ENCODE measurements at places on chromosomes 3 and 15.

GRCh38 chr3:123488645-123489347 lies 39.9 kb upstream of the ADCY5 start:
- DNase-seq = no peak

- DNase-seq = no peak
These were observed 134.1 kb upstream of the ARPP21 start for GRCh38 chr3:35505181-35505580.

- no peak for DNase-seq
These were observed 1.9 kb downstream of the TMIE start for GRCh38 chr3:46703013-46703520.

GRCh38 chr3:185846037-185846436 lies 21.2 kb upstream of the IGF2BP2 start:
- DNase-seq = peak; percentile 10

GRCh38 chr3:78497021-78497420 lies 1270.8 kb downstream of the ROBO1 start:
- DNase-seq = no peak

DNA sequence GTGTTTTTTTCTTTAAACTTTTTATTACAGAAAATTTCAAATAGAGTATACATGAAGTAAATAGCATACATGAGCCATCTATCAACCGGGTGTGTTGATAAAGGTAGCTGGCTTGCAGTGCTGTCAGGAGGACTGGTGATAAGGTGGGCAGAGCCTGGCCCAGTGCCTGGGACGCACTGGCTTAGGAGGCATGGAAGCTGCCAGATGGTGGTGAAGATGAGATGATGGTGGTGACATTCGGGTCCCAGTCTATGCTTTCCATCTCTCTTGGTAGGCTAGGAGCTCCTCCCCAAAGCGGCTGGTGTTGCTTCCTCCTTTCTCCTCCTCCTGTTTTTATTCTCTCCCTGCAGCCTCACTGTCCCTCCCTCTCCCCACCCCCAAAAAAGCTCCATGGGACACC lies 101.7 kb downstream of the ADCY5 start:
- DNase-seq = no peak

All from AG10803 (cell line).